ENCODE measurements at places on chromosomes 12 and 14. TPM values are rescaled to one million over a fixed set of nuclear protein-coding genes. Genes with fewer than 3 reads are reported as not detected.

- H3K27ac ChIP-seq = no peak overlapping the region
- no peaks in the 10 kb centered on the region for H3K4me1 ChIP-seq
- DNase-seq = no peak
- H3K36me3 ChIP-seq = no peaks in the 10 kb centered on the region
- H3K4me3 ChIP-seq = no peak overlapping the region
Observed at GRCh38 chr14:59320763-59321625, 132.5 kb downstream of the DAAM1 start.

The RNASE1 gene
- not detected for total RNA-seq

GRCh38 chr14:100408350-100409002 lies 85.3 kb downstream of the SLC25A47 start:
- no peaks in the 10 kb centered on the region for H3K36me3 ChIP-seq
- H3K4me1 ChIP-seq = peaks cover 31% of the 10 kb centered on the region
- no peak overlapping the region for H3K4me3 ChIP-seq
- H3K27me3 ChIP-seq = no peaks in the 10 kb centered on the region
- DNase-seq = no peak
- H3K27ac ChIP-seq = no peak overlapping the region

The COCH gene
- 2.3 TPM for total RNA-seq

- no peaks in the 10 kb centered on the region for H3K36me3 ChIP-seq
- H3K4me1 ChIP-seq = no peaks in the 10 kb centered on the region
- no peak overlapping the region for H3K27ac ChIP-seq
- H3K4me3 ChIP-seq = no peak overlapping the region
Observed at GRCh38 chr12:79560225-79560889, 130.4 kb downstream of the PAWR start.

The TAS2R9 gene
- not detected for total RNA-seq

DNA sequence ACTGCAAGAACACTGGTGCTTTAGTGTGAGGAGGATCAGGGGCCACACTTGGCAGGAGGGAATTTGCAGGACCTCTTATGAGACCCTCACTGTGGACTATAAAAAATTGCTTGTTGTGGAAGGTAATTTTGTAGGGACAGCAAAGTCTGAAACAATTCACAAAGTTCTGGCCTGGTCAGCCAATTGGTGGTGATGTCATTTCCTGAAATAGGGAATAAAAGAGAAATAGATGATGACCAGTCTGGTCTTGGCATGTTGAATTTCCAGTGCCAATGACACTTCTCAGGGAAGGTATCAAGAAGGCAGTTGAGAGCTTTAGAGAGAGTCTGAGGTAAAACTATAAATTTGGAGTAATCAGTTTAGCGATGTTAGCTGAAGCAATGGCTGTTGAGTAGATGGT lies 129.3 kb upstream of the LMNTD1 start:
- no peaks in the 10 kb centered on the region for H3K27me3 ChIP-seq
- DNase-seq = no peak
- H3K36me3 ChIP-seq = no peaks in the 10 kb centered on the region
- H3K27ac ChIP-seq = no peak overlapping the region

The NKX2-1 gene
- not detected for total RNA-seq

- no peaks in the 10 kb centered on the region for H3K36me3 ChIP-seq
- DNase-seq = no peak
- no peak overlapping the region for H3K4me3 ChIP-seq
- H3K27me3 ChIP-seq = no peaks in the 10 kb centered on the region
Observed at GRCh38 chr12:121828306-121828705, 24.5 kb downstream of the SETD1B start.

DNA sequence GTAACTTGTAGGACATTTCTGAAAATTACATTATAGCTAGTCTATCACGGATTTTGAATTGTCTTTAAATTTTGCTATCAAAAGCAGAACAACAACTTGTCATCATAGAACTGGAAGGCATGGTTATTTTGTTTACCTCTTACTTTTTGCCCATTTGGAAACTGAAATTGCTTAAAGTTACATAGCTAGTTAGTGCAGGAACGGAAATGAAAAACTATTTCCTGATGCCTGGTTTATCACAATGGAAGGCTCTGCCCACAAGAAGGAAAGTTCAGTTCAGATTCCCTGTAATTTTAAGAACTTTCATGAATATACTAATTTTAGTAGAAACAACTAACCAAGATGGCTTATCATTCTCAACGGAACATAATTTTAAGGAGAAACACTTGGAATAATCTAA lies 427.7 kb downstream of the RAD51B start:
- peaks cover 59% of the 10 kb centered on the region for H3K4me1 ChIP-seq
- H3K4me3 ChIP-seq = no peak overlapping the region
- H3K27ac ChIP-seq = no peak overlapping the region
- no peak for DNase-seq

The POU6F1 gene
- 16.0 TPM for total RNA-seq

Data from activated T-cell treated with anti-CD3 and anti-CD28 coated beads, Interleukin-2, amount 50 U/mL, for 72 hours (primary cell).